ENCODE measurements at places on chromosomes 1 and 21.

DNA sequence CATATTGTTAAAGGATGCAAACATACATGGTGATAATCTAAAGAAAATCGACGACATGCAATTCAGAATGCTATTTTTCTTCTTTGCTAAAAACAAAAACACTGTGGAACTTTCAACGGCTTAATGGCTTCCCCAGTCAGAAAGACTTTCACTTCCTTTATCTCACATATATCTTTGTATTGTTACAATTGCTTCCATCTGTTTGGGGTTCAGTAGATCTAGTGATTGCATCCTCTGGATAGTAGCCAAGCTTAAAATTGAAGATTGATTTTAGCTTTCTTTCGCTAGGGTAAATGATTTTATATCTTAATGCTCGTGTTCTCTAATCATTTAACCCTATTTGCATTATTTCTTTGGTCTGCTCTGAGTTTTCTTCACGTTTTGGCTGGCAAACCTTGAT is 31.8 kb upstream of the ADAMTS1 start:
- no peak for DNase-seq

- no peak for DNase-seq
Observed at GRCh38 chr1:88661188-88661587, 22.9 kb upstream of the PKN2 start.

GRCh38 chr1:91120421-91120820 is 98.6 kb upstream of the ZNF644 start:
- DNase-seq: no peak

DNA sequence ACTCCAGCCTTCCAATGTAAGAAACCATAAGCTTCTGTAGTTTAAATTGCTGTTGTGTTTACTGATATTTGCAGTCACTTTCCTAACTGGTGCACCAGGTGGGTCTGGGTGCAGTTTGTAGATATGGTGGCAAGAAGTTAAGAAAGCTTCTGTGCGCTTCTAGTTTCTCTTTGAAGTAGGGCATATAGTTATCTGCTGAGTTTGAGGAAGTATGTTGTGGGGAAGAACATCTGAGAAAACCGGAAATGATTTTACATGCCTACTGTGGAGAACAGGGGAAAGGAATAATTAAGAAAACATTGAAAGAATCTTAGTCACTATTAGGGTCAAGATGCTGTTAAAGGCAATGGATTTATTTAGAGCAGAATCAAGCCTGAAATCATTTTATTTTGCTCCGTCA is 14.9 kb upstream of the SLC44A5 start:
- no peak for DNase-seq

DNA sequence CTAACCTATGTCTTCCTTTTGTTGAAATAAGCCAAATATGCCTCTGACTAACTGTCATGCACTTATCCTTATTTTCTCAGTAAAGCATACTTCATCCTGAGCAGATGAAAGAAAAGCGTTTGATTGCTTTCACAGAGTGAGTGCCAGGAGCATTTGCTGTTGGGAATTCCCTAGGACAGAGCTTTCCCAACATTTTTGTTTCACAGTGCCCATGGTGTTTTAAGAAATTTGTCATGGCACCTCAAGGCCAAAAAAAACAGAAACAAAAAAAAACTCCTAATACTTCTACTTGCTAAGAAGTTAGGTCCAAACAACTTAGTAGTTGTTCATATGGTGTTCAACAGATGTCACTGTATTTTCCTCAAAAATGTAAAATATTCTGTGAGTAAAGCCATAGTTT is 120.8 kb upstream of the BMP8A start:
- DNase-seq: peak; percentile 79

GRCh38 chr1:245605480-245606156 is 450.8 kb downstream of the KIF26B start:
- DNase-seq: no peak

- DNase-seq: no peak
Observed at GRCh38 chr1:210074904-210075303, 136.9 kb downstream of the SYT14 start.

GRCh38 chr1:237205400-237206064 is 163.5 kb downstream of the RYR2 start:
- DNase-seq: no peak

DNA sequence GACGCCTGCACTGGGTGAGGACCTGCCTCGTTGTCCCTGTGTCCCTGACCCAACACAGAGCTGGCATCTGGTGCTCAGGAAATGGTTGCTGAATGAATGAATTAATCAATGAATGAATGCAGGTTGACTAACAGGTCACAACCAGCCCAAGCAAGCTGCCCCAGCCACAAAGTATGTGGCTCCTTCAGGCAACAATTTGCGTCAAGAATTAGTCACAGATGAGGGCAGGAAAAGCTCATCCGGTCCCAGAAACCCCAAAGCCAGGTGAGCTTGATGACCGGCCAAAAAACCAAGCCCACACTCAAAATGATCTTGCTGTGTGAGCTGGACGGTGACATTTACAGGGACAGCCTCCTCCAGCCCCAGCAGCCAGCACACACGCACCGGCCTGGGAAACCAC is 40.6 kb upstream of the GPR153 start:
- DNase-seq: no peak

DNA sequence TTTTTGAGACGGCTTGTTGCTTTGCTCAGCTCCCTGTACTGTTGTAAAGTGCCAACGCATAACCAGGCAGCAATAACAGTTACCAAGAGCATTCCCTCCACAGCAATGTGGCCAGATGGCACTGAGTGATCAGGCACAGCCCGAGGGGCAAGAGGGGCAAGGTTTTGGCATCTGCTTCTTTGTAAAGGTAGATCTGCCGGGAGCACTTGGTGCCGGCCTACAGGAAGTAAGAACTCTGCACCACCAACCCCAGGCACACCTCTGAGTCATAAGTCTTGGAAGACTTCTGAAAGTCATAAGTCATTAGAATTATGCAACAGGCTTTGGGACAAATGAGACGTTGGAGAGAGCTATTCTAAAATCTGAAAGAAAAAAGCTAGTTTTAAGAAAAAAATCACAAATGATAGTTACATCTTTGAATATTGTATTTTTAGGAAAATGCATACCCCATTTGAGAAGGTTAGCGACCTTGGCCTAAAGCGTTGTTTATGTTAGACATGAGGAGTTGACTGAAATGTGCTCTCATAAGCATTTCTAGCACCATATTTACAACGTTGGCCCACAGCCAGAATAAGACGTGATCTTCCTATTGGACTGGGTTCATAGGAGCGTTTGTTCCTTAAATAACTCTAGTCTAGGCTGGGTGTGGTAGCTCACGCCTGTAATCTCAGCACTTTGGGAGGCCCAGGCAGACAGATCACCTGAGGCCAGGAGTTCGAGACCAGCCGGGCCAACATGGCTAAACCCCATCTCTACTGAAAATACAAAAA is 37.7 kb upstream of the MAP10 start:
- DNase-seq: peak; percentile 68

GRCh38 chr1:99992044-99992722 is 22.4 kb downstream of the SLC35A3 start:
- no peak for DNase-seq

- no peak for DNase-seq
Observed at GRCh38 chr1:182978151-182978853, 25.3 kb upstream of the SHCBP1L start.

DNA sequence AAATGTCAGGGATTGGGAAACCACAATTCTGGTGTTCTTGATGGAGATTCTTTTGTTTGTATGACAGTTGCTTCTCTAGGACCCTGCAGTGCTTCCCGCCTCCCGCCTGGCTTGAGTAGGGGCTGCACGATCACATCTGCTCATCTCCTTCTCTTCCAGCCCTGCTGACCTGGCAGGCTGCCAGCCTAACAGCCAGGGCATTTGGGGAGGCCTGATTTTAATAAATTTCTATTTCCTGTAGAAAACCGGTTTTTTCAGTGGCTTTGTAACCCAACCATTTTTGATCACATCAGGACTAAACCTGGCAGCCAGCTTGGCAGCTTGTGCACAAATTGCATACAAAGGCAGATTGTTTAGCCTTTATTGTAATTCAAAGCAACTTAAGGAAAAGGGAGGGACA is 78.9 kb downstream of the UBE2U start:
- DNase-seq: no peak

DNA sequence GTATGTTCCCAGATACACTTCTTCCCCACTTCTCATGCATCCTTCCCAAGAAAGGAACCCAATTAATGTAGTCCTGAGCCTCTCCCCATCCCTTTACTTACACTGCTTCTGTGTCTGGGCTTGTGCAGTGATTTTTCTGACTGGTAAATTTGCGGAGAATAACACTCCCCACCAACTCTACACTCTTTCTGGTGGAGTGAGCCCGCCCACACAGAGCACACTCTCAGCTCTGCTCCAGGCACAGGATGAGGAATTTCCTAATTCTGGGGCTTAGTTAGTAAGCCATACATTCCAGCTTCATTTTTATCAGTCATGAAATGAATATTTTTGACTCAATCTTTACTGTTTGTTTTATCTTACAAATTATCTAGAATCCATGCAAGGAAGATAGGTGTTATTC is 38.6 kb downstream of the FMO4 start:
- DNase-seq: no peak

DNA sequence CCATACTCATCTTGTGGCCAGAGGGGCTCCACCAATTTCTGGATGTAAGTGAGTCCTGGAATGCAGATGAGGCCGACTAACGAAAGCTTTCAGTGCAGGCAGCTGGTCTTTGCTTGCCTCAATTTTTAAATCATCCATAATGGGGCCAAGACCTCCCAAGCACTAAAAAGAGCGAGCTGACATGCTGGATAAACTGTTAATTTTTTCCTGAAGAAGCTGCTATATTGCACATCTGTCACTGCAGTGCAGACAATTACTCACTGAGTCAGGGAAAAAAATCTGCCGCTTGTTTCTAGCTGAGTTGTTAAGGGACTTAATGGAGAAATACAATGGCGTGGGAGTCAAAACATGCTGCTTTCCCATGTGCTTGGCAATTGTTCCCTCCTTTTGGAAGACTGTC is 205.5 kb downstream of the GPATCH2 start:
- DNase-seq: peak; percentile 15

Data from LHCN-M2 (cell line).